Hematopoietic multipotent progenitor cell treated with erythropoietin and hydrocortisone succinate and interleukin-3 and kit ligand, for 17 days (in vitro differentiated cells): ENCODE measurements at places on chromosomes 4 and X.

GRCh38 chr4:172838111-172838510 lies 330.5 kb upstream of the GALNT7 start:
- no peak for DNase-seq

- DNase-seq = no peak
These were observed 80.7 kb downstream of the SLC9A7 start for GRCh38 chrX:46678232-46678631.

DNA sequence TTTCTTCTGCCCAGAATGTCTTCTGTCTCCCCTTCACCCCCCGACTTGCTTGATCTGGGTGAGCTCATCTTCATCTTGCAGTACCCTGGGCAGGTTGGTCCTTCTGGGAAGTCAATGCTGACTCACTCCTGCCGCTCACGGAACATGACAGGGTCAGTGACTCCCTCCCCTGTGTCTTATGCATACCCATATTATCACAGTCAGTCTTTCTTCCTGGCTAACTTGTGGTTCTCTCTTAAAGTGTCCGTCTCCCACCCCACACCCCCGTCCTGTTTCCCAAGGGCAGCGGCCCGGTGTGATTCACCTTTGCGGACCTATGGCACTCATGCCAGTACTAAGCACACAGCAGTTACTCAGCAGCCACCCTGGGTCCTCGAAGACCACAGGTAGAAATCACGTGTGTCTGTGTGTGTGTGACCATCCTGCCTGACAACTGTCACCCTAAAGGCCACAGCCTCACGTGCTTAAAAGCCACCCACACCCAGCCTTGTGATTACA lies 17.7 kb downstream of the IQSEC2 start:
- DNase-seq = no peak

DNA sequence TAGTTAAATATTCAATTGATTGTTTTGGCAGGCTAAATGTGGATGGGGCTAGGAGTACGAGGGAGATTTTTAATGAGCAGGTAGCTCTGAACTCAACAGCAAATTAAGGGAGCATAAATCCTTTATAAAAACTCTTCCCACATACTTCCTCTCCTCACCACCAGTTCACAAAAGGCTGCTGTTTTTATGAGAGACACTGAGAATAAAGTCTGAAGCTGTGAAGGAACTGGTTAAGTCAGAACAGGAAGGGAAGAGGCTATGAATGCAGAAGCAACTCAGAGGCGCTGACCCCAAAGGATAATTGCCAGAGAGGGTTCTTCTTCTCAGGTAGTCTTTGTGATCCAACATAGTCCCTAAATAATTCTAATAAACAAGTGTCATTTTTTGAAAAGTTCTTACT lies 406.1 kb downstream of the GPM6A start:
- DNase-seq = no peak

- DNase-seq = no peak
These were observed 19.4 kb downstream of the SORBS2 start for GRCh38 chr4:185792384-185793115.
